Upper lobe of left lung (tissue), 6 donors: ENCODE measurements at places on chromosomes 16 and 17. TPM values are rescaled to one million over a fixed set of nuclear protein-coding genes. Genes with fewer than 3 reads are reported as not detected.
A peak's percentile ranks its signal among the peaks of the same experiment; 100 is the strongest.

GRCh38 chr16:56226187-56226586, 34.9 kb downstream of the GNAO1 start:
- DNase-seq, result no peak

GRCh38 chr16:253833-254232, 19.2 kb downstream of the FAM234A start:
- DNase-seq, result no peak

SMPD3 gene
- total RNA-seq, result 1.2 TPM

- no peak for DNase-seq
Measured at GRCh38 chr16:24217461-24217860, 38.7 kb upstream of the CACNG3 start.

GRCh38 chr16:28494121-28494851, at the start of gene APOBR:
APOBR (plus strand) TSS chr16:28494643; CDS start chr16:28494682, 39 bp downstream.
- DNase-seq, result peak; percentile 86

- no peak for DNase-seq
Measured at GRCh38 chr16:83392743-83393142, 415.0 kb upstream of the HSBP1 start.

- DNase-seq, result no peak
Measured at GRCh38 chr17:13592427-13592826, 9.3 kb downstream of the HS3ST3A1 start.
